Fibroblast of skin of back (primary cell): ENCODE measurements at places on chromosomes 5 and 9.

- peak; percentile 91 for DNase-seq
Observed at GRCh38 chr5:75037106-75037505, 15.3 kb downstream of the GCNT4 start.

DNA sequence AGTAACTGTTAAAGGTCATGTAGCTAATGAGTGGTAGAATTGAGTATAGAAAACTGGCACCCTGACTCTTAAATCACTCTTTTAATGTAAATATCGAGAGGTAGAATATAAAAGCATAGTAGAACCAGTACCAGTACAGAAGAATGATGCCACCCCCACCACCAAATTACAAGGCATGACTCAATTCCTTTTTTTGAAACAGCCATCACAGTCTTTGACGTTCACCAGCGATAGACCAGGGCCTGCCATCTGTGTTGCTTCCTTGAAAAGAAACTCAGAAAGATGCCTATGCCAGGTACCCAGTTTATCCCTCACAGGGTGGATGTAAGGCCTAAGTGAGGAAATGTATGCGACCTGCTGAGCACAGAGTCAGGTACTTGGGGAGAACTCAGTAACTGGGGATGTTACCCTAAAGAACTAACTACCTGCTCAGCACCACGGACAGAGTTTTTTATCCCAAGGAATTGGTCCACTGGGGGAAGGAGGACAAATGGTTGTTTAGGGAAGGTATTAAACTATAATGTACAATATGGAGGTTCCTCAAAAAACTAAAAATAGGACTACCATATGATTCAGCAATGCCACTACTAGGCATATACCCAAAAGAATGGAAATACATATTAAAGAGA is 116.5 kb downstream of the BRINP1 start:
- no peak for DNase-seq

GRCh38 chr9:20906326-20906725 is 125.1 kb downstream of the HACD4 start:
- DNase-seq: no peak

GRCh38 chr5:127988146-127988760 is 95.3 kb upstream of the SLC12A2 start:
- peak; percentile 91 for DNase-seq

- no peak for DNase-seq
Observed at GRCh38 chr9:72946318-72946717, 6.5 kb downstream of the ALDH1A1 start.

- no peak for DNase-seq
Observed at GRCh38 chr5:16551628-16552027, 65.2 kb downstream of the RETREG1 start.

GRCh38 chr5:115738830-115739229 is 77.6 kb downstream of the CDO1 start:
- DNase-seq: no peak

DNA sequence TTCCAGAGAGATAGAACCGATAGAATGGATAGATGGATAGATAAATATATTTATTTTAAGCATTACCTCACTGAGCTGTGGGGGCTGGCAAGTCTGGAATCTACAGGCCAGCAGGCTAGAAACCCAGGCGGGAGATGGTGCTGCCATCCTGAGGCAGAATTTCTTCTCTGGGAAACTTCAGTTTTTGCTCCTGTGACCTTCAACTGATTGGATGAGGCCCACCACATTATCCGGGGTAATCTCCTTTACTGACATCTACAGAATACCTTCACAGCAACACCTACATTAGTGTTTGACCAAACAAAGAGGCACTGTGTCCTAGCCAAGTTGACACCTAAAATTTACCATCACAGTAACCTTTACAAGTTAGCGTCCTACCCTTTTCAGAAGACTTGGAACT is 29.2 kb upstream of the TENT4A start:
- DNase-seq: no peak

- no peak for DNase-seq
Observed at GRCh38 chr9:113570749-113571711, 107.5 kb downstream of the RGS3 start.

DNA sequence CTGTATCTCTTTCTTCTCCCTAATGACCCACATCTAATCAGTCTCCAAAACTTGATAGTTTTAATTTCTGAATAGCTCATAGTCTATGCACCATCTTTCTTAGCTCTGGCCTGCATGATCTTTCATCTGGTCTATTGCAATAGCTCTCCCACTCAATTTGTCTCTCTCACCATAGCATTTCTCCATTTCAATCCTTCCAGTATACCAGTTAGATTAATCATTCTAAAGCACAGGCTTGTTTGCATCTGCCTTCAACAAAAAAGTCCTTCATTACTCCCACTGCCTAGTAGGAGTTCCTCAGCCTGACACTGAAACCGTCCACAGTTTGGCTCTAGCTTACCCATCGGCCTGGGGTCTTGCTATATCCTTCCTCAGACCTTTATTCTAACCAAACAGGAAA is 344.9 kb downstream of the ENC1 start:
- DNase-seq: no peak

DNA sequence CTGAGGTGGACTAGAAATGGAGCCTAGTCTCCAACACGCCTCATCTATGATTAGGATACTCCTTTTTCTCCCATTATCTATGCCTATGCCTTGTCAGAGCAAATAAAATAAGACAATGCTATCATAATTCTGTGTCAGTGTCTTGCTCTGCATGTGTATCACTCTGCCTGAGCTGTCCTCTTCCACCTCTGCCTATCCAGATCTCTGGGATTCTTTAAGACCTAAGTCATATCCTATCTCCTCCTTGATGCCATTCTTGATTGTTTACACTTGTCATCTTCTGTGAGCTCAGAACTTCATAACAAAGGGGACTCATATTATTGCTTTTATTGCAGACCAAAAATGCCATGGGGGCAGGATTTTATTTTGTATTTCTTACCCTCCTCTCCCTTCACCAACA is 351.2 kb upstream of the C9orf72 start:
- peak; percentile 40 for DNase-seq

- no peak for DNase-seq
Observed at GRCh38 chr9:131275332-131276093, 797 bp downstream of the FAM78A start.

DNA sequence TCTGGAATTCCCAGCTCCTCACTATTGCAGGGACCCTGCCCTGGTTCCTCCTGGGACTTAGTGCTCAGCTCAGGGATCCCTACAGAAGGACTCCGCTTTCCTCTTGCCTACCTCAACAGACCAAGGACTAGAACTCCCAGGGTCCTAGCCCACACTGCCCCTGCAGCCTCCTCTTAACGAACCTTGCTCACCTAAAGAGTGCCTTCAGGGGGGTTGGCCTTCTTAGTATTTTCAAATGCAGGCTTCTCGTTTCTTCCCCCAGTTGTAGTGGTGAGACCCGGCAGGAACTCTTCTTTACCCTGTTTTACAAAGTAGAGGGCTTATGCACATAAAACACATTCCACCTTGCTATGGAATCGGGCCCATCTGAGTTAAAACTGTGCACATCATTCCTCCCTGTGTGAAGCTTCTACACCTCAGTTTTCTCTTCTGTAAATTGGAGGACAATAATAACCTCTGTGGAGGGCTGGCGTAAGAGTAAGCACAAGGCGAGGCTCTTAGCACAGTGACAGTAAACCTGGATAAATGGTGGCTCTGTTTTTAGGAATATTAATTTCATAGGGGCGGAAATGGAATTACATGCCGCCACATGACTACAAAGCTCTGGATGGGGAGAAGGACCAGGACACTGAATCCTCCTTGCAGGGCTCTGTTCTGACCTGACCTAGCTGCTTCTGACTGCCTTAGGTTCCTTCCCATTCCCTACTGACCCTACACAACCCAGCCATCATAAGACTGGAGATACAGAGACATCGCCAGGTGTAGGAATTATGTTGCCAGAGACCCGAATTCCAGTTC is 3.8 kb upstream of the HAND1 start:
- DNase-seq: no peak

GRCh38 chr5:181189363-181189961 is 15.5 kb downstream of the TRIM7 start:
- DNase-seq: peak; percentile 27

DNA sequence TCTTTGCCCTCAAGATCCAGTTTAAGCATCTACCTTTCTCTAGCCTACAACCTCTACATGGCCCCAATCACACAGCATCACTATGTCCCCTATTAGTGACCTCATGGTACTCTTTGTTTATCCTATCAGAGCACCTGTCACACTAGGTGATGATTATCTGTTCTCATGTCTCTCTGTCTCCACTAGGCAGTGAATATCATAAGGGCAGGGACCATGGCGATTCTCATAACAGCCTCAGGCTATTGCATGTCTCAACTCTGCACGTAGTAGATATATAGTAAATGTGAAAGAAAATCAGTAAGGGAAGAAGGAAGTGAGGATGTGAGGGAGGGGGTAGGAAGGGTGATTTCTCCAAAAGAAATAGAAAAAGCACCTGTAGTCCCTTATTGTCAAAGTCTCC is 311.0 kb downstream of the NSG2 start:
- no peak for DNase-seq
